ENCODE measurements at places on chromosomes 5 and 9.

DNA sequence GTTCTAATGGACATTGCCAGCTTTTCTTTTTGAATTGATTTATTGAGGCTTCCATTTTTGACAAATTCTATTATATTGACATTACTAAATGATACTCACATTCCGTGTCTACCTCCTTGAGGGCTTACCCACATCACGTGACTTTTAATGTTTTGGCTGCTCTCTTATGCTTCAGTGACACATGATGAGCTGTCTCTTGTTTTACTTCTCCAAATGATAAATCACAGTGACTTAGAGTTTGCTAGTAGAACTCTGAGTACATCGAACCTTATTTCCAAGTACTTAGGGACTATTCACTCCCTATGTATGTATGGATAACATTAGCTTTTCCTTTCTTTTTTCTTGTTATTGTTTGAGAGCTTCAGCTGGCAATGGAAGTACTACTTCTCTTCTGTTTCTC lies 169.8 kb upstream of the KCNN2 start:
- DNase-seq, result no peak

DNA sequence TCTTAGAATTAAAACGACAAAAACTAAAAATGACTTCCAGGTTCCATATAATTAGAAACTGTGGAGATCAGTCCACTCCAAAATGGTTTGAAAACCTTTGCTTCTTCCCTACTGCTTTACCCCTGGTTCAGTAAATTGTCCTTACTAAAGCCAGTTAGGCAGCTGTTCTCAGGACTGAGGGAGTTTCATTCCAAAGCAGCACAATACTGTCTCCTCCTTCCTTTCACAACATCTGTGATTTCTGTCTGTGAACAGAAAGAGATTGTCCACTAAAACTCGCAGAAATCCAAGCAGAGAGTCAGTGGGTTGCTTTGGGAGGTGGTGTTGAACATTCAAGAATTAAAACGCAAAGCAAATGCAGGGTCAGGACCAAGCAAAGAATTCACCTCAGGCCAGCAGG lies 740.8 kb upstream of the ZNF608 start:
- DNase-seq, result no peak

GRCh38 chr9:93592008-93592642 lies 15.7 kb downstream of the PHF2 start:
- no peak for DNase-seq

DNA sequence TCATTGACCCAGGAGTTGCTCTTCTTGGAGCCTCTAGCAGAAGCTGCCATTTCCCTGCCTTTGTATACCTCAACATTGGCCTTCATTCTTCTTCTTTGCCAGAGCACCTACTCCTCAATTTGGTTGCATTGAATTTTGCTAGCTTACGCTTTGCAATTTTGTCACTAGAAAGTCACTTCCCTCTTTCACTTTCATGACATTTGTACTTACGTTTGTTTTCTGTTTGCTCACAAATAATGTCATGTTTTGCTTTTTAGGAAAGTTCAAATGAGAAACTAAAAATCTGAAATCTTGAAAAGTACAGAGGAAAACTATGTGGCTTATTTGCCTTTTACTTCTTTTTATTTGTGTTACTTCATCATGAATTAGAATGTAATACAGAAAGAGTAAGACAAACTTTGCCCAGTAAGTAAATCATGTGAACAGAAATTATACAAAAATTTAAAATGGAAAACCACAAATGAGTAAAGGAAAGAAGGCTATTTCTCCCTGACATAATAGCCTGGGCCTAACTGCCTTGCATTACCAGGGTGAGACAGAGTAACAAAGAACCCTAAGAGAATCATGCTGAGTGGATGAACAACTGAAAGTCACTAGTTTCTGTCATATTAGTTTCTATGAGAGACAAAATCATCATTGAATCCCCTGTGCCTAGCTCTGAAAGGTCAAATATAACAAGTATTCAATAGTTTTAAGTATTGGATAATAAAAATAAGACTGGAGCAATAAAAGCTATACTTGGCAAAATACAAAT lies 7.4 kb upstream of the IFNA1 start:
- no peak for DNase-seq

DNA sequence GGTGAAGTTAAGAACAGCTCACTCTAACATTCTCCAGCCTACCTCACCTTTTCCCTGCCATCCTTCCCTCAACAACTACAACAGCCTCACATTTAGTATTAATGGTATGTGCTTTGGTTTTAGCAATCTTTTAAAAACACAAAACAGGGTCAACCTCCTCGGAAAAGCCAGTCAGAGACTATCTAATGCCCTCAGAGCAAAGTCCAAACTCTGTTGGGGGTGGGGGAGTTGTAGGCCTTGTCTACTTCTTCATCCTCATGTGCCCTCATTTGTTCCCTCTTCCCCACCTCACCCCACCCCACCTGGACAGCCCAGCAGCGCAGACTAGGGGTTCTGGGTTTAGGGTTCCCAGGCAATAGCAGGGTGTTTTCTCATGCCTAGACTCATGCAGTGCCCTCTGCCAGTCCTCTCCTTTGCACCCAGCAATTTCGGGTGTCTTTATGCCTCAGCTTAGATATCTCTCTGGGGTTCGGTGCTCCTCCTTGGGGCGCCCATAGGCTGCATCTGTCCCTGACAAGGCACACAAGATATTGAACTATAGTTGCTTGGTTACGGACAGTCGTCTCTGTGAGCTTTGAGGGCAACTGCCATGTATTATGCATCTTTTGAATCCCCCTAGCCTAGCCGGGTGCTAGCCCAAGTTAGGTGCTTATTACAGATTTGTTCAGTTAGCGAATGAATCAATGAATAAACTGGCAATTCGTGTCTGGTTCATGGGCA lies 762 bp upstream of the TCOF1 start:
- no peak for DNase-seq

DNA sequence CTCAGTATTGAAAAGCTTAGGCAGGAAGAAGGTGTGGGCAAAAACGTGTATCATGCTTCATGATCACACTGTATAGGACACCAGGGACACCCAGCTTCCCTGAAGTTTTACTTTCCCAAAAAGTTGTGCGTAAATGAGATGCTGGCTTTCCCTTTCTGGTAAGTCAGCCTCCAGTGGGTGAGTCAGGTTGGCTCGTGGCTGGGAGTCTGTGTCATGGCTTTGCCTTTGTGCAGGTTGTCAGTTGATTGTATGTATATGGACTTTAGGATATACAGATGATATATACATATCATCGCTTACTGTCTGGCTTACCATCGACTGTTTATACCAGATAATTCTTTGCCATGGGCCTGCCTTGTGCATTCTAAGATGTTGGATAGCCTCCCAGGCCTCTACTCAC lies 34.2 kb downstream of the ADRB2 start:
- no peak for DNase-seq
